ENCODE measurements at places on chromosomes 2 and 18.

GRCh38 chr18:67117804-67118203 lies 398.7 kb downstream of the DSEL start:
- DNase-seq, result no peak

GRCh38 chr18:49855711-49856415 lies 42.5 kb upstream of the ACAA2 start:
- DNase-seq, result no peak

GRCh38 chr2:122500316-122501105 lies 745.1 kb downstream of the TSN start:
- no peak for DNase-seq

DNA sequence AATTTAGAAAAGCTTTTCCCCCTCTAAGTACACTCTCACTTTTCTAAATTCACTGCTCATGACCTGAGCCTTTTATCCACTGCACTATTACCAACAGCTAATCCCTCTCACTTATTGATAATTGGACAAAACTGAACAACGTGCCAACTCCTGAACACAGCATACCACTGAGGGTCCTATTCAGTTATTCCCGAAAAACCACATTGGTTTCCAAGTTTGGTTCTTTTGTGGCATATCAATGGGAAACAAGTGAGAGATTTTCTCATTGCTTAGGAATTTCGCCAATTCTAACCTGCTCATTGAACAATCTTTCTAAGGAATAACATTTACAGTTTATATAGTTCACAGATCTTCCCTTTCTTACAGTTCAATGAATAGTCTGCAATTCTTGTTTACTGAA lies 977.4 kb downstream of the TMEM182 start:
- no peak for DNase-seq

DNA sequence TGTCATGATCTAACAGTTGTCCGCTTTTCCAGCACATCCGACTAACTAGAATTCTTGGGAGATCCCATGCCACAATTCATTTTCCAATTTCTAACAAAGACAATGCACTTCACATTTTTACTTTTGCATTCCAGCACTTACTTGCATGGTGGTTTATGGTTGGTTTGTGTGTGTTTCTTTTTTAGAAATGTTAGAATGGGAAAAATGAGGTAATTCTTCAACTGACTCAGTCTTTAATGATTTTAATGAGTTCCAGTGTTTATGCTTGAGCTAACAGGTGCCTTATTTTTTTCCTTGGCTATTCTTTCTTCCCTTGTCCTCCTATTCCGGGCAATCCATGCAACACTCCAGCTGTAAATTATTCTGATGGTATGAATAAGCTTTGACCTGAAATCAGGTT lies 46.4 kb downstream of the SLC8A1 start:
- DNase-seq, result no peak

GRCh38 chr18:56423626-56424025 lies 214.8 kb downstream of the TXNL1 start:
- DNase-seq, result no peak

- no peak for DNase-seq
Measured at GRCh38 chr2:217642944-217643343, 359.9 kb downstream of the TNS1 start.
